ENCODE measurements at places on chromosomes 13 and 19.

DNA sequence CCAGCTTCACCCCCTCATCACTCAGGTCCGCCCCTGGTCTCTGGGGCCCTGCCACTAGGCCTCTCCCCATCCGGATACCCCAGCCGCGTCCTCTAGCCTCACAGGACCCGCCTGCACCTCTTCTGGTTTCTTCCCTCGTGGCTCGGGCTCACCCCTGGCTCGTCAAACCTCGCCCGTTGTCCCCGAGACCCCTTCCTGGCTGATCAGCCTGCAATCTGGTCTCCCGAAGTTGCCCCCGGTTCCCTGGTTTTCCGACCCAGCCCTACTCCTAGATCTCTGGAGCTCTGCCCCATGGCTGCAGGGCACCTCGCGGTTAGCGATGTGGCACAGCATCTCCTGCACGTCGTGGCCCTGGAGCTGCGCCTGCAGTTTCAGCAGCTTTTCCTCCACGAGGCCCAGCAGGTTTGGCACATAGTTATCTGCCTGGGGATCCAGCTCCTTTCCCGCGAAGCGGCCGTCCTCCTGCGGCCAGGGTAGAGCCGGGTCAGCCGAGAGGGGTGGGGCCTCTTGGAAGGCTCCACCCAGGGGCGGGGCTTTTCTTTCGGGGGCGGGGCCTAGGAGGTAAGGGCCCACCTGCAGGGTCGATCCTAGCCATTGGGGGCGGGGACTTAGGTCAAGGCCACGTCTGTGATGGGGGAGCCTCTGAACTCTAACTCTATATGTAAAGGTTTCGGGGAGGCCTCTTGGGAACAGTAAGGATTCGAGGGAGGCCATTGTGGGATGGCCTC lies 2.4 kb upstream of the RGL3 start:
- DNase-seq = no peak

- no peak for DNase-seq
Measured at GRCh38 chr13:21949818-21950429, 279.1 kb downstream of the FGF9 start.

- DNase-seq = no peak
Measured at GRCh38 chr13:111664696-111665095, 344.3 kb downstream of the TEX29 start.

GRCh38 chr13:75759531-75759930 lies 123.4 kb downstream of the LMO7 start:
- DNase-seq = no peak

DNA sequence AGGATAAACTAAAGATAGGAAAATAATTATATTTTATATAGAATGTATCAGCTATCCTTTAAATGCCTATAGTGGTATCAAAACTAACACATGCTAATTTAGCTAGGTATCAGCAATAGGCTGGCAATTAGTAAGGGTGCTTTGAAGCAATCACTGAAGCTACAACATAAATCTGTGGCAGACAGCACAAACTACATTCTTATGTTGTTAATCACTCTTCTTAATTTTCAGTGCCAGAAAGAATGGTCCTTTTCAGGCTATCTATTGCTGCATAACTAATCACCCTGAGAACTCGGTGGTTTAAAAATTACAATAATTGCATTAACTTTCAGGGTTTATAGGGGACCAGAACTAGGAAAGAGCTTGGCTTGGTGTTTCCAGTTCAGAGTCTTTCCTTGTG lies 963.1 kb downstream of the EFNB2 start:
- no peak for DNase-seq

DNA sequence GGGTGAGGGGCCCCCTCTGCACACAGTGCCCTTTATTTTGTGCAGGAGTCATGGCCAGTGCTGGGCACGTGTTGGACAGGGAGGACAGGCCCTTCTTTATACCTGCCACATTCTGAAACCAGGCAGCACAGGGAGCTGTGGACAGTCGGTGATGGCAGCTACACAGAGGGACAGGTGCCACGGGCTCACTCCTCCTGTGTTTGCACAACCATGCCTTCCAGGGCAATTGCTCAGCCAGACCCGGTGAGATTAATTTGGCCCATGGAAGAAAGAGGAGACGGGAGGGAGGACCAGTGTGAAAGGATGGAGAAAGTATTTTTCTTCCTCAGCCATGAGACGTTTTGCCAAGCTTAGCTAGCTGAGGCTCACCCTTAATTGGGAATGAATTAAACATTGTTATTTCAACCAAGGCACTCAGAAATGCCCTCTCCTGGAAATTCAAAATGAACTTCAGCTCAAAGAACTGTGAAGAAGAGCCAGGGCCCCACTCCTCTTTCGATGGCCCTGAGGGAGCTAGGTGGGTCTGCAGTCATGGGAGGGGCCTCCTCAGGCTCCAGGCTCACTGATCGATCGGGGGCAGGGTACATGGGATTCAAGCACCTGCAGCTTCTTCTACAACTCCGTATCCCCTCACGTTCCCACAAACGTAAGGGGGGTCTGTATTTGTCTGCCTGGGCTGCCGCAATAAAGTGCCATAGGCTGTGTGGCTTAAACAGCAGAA lies 41.2 kb downstream of the SHISA2 start:
- DNase-seq = no peak

DNA sequence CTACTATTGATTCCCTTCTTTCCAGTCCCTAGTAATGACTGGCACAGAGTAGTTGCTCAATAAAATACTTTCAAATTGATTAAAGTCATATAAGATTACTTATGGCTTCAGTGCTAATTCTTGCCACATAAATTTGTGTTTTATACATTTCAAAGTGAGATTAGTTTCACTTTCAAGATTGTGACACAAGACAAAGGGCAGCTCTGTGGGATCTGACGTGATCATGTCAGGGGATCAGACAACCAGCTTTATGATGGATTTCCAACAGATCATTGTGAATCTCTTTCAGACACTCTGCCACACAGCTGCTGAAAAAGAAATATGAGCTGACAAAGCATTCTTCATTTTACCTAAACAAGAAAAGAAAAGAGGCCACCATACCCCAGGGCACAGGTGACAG lies 73.4 kb upstream of the POMP start:
- no peak for DNase-seq

DNA sequence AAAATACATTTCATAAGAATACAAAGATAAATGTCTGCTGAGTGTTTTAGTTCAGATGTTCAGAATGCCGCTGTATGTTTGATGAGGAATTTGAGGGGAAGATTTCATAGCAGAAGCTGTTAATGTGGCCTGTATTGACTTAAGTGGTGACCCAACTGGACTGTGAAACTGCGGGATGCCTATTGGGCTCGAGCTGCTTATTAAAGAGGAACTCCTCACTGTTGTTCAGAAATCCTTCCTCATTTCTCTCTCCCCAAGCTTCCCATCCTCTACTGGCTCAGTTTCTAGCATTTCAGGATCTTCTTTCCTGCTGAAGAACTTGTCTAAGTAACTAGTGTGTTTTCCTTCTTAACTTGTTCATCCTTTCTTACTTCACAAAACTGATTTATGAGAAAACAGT lies 20.4 kb downstream of the DGKH start:
- no peak for DNase-seq

DNA sequence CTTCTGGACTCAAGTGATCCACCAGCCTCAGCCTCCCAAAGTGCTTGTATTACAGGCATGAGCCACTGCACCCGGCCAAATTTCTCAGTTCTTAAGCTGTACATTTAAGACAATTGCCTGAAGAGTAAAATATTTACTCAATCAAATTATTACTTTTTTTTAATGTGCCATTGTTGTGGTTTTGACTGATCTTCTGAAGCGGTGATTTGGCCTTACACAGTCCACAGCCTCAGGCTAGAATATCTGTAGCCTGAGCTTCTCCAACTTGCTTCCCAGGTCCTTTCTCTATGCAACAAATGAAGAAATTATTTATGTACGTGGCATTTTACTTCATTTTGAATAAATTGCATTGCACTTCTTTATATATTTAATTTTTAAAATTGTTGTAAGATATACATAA lies 281.3 kb downstream of the KLF5 start:
- no peak for DNase-seq

- no peak for DNase-seq
Measured at GRCh38 chr13:108566413-108567170, 62.8 kb upstream of the MYO16 start.

DNA sequence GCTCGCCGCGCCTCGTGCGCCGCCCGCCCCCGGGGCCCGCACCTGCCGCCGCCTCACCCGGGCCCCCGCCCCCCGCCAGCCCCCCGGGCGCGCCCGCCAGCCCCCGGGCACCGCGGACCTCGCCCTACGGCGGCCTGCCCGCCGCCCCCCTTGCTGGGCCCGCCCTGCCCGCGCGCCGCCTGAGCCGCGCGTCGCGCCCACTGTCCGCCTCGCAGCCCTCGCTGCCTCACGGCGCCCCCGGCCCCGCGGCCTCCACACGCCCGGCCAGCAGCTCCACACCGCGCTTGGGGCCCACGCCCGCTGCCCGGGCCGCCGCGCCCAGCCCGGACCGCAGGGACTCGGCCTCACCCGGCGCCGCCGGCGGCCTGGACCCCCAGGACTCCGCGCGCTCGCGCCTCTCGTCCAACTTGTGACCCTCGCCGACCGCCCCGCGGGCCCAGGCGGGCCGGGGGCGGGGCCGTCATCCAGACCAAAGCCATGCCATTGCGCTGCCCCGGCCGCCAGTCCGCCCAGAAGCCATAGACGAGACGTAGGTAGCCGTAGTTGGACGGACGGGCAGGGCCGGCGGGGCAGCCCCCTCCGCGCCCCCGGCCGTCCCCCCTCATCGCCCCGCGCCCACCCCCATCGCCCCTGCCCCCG lies 17.2 kb downstream of the POLRMT start:
- DNase-seq = no peak

GRCh38 chr13:109287553-109287952 lies 498.8 kb downstream of the IRS2 start:
- no peak for DNase-seq

GRCh38 chr13:68736961-68737360 lies 1370.7 kb upstream of the ATXN8OS start:
- DNase-seq = no peak

GRCh38 chr19:40521276-40521675 lies 54.5 kb downstream of the SPTBN4 start:
- no peak for DNase-seq

GRCh38 chr19:19181488-19181998 lies 10.4 kb downstream of the BORCS8 start:
- DNase-seq = no peak

GRCh38 chr13:63706751-63707150 lies 2291.1 kb upstream of the PCDH20 start:
- no peak for DNase-seq

- no peak for DNase-seq
Measured at GRCh38 chr13:72504131-72504841, 223.1 kb downstream of the MZT1 start.

- no peak for DNase-seq
Measured at GRCh38 chr13:48818495-48819356, 157.0 kb upstream of the FNDC3A start.

DNA sequence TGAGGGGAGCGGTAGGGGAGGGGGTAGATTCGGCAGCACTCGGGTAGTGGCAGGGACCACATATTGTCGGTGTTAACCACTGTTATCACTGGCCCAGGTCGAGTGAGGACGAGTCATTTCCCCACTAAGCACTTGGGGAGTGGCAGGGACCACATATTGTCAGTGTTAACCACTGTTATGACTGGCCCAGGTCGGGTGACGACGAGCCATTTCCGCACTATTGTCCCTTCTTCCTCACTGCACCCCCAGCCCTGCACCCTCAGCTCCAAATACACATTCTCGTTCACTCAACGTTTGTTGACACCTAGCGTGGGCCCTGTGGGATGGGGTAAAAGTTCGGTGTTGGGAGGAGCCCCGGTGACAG lies 467 bp upstream of the CLN5 start:
- peak; percentile 51 for DNase-seq

GRCh38 chr13:89982407-89983095 lies 1364.9 kb upstream of the MIR17HG start:
- DNase-seq = no peak

- no peak for DNase-seq
Measured at GRCh38 chr19:2035590-2035991, 15.5 kb downstream of the MKNK2 start.

DNA sequence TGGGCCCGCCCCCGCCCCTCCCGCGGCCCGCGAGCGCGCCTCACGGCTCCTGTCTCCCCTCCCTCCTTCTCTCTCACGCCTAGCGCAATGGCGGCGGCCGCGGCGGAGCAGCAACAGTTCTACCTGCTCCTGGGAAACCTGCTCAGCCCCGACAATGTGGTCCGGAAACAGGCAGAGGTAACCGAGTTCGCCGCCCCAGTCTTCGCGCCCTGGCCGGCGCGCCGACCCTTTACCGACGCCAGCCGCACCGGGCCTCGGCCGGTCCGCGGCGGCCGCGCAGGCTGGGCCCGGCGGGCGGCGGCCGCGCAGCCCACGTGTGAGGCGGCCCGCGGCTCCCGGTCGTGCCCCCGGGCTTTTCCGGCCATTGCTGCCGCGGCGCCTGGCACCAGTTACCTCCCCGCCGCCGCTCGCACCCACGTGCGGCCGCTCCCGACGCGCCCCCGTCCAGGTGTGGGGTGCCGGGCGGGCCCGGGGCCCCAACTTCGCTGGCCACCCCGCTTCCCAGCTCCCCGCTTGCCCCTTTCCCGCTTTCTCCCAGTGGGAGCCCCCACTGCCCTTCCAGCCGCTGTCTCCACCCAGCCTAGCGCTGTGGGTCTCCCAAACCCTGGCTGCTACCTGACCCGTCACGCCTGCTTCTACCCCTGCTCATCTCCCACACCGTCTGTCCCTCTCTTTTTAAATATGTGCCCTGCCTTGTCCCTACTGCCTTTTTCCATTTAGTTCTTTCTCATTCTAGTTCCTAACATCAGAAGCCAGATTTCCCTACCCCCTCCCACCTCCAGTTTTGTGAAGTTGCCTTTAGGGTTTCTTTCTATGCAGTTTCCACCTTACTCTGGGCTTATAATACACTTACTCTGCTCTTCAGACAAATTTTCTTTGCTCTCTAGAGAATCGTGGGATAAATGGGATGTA lies 23.4 kb downstream of the IPO5 start:
- DNase-seq = peak; percentile 3

GRCh38 chr19:38095411-38096308 lies 128.4 kb downstream of the DPF1 start:
- peak; percentile 17 for DNase-seq

DNA sequence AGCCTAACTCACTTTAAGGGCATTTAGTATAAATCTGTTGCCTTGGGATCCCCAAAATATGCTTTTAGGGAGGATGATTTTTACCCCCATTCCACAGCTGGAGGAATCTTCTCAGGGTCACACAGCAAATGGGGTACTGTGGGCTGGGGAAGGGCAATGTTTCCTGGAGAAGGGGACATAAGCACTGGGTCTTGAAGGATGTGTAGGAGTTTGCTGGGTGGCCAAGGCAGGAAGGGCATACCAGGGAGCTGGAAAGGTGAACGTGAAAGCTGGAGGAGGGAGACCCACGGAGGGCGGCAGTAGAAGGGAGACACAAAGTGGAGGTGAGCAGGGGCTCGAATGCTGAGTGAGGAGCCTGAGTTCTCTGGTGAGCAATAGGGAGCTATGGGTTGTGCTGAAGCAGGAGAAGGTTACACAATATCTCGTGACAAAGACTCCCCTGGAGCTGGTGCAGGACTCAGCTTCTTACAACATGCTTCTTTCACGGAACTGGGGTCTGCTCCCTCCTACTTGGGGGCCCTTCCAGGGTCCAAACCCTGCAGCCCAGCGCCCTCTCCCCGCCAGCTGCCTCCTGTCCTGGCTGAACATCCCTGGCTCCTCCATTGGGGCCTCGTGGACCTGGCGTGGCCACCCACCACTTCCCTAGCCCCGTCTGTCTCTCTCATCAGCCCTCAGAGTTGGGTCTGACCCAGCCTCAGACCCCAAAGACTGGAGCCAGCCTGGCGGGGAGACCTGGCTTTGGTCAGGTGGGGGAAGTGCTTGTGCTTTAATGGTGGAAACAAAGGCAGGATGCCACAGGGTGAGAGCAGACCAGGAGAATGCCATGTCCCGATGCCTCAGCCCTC lies 11.1 kb downstream of the CILP2 start:
- DNase-seq = no peak
